ENCODE measurements at places on chromosomes 11 and 22.

- DNase-seq: peak; percentile 96
Measured at GRCh38 chr22:36467946-36468345, 13.5 kb downstream of the TXN2 start.

DNA sequence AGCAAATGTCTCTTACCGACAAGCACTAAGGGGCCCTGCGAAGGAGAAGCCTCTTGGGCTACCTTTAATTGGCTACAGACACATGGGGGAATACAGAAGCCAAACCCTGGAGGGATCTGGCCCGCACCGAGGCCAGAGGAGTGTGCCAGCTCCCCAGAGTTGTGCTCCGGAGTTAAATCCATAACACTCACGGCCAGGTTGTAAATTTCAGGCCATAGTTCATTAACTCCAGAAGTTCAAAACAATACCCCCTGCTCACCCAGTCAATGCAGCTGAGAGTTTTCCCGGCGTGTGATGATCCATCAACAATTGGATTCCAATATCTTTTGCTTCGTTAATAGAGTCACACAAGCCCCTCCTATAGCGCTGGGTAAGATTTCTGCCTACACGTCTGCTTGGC, 371.5 kb downstream of the NXPE2 start:
- DNase-seq: no peak

GRCh38 chr11:67082071-67082791, 25.6 kb downstream of the RHOD start:
- no peak for DNase-seq

DNA sequence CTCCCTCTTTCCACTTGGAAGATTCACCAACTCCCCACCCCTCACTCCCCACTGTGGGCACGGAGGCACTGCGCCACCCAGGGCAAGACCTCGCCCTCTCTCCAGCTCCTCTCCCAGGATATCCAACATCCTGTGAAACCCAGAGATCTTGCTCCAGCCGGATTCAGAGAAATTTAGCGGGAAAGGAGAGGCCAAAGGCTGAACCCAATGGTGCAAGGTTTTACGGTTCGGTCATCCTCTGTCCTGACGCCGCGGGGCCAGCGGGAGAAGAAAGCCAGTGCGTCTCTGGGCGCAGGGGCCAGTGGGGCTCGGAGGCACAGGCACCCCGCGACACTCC, 397 bp upstream of the CD44 start:
- DNase-seq: no peak

DNA sequence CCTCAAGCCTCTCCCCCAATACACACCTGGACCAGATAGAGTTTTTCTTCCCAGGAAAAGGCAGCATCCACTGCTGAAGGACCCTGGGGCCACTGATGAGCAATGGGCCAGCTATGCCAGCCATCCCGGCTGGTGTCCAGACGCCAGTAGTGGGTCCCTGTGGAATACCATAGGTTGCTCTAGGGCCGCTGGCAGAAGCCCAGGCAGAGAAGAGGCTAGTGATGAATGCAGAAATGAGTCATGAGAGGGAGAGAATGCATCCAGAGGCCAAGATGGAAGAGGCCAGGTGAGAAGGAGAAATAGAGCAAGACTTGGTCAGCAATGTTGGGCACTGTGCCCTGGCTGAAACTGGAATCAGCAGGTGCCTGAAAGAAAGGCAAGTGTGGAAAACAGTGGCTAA, 8.9 kb downstream of the HPX start:
- peak; percentile 84 for DNase-seq

GRCh38 chr11:19631712-19632498, 80.7 kb upstream of the NAV2 start:
- DNase-seq: no peak

GRCh38 chr11:33147559-33147958, 13.7 kb downstream of the CSTF3 start:
- DNase-seq: peak; percentile 32
